ENCODE measurements at places on chromosomes 16 and 17.
A peak's percentile ranks its signal among the peaks of the same experiment; 100 is the strongest.

DNA sequence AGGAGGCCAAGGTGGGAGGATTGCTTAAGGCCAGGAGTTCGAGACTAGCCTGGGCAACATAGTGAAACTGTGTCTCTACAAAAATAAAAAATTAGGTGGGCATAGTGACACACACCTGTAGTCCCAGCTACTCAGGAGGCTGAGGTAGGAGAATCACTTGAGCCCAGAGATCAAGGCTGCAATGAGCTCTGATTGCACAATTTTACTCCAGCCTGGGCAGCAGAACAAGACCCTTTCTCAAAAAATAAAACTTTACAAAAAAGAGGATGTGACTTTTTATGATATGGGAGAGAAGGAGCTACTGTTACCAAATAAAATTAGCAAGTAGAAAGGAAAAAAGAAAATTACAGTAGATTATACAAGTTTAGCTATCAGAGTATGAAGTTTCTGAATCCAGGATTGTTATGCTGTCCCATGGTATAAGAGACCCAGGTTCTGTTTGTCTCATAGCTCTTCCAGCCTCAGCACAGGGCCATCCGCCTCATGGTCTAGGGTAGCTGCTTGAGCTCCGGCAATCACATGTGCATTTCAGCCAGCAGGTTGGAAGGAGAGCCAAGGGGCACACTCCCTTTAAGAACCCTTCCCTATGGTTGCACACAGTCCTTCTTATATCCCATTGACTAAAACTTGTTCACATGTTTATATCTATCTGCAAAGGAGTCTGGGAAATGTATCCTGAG, 13.5 kb downstream of the EEF2K start:
- no peak for DNase-seq

DNA sequence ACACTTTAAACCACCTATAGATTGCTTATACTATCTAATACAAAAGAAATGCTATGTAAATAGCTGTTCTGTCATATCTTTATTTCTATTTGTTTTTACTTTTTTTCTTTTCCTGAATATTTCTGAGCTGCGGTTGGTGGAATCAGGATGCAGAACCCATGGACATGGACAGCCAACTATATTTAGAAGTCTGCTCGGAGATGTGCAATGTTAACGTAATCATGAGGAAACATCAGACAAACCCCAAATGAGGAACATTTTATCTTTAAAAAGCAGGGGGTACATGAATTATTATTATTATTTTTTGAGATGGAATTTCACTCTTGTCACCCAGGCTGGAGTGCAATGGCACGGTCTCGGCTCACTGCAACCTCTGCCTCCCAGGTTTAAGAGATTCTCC, 31.4 kb upstream of the GHDC start:
- no peak for DNase-seq

- no peak for DNase-seq
Measured at GRCh38 chr17:61966191-61966590, 38.4 kb upstream of the INTS2 start.

DNA sequence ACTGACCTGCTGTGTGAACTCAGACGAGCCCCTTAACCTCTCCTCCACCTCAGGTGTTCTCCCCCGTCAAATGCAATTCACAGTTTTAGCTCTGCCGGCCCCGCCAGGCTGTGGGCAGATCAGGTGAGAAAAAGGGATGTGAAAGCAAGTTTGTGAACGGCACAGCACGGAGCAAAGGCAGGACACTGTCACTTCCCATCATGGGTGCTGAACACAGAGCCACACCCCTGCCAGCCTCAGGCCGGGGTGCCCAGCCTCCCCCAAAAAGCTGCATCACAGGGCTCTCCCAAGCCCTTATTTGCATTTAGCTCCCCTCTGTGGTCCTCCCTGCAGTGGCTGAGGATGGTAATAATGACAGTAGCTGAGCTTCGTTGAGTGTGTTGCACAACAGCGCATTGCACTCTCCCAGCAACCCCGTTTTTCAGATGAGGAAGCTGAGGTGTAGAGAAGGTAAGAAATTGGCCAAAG, 88.8 kb upstream of the TNRC6C start:
- no peak for DNase-seq

- no peak for DNase-seq
Measured at GRCh38 chr17:13636951-13637350, 35.2 kb upstream of the HS3ST3A1 start.

DNA sequence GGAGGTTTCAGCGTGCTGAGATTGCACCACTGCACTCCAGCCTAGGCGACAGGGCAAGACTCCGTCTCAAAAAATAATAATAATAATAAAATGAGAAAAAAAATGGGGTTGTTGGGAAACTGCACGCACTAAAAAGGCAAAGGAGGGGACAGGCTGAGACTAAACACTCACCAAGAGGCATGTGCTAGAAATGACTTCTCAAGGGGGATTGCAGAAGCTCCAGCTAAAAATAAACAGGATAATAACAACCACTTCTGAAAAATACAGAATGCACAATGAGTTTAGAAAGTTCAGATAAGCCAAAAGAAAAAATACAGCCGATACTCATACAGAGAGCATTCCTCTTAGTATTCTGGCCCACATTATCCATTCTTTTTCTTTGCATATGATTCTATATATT, 15.1 kb upstream of the TIMP2 start:
- no peak for DNase-seq

DNA sequence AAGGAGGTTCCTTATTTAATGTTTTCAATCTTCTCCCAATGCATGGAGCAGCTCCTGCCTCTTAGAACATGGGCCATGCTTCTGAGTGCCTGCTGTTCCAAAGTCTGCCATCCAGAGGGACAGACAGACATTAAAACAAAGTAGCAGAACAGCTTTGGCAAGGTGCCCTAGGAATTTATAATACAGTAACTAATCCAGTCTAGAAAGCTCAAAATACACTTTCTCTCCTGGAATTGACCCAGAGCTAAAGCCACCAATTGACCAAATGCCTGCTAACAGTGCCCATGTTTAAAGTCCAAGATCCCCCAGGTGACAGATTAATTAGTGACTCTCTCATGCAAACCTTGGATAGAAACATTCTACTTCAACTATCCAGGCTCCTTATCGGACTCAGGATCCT, 11.1 kb upstream of the CHRNE start:
- DNase-seq, result no peak

DNA sequence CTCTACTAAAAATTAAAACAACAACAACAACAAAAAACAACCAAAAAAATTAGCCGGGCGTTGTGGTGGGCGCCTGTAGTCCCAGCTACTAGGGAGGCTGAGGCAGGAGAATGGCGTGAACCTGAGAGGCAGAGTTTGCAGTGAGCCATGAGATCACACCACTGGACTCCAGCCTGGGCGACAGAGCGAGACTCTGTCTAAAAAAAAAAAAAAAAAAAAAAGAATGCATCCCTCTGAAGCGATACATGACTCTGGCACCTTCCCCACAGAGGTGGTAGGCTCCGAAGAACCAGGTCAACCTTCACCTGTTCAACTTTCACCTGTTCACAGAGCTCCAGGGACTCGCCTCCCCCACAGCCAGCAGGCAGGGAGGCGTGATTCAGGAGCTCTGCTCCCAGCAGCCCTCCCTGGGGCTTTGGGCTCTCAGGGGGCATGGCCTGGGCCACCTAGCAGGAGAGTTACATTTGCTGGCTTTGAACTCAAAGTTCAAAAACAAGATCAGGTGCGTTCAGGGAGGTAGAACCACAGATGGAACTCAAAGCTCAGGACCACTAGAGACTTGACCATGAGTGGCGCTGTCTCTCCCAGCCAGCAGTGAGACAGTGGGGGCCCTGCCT, 5.6 kb downstream of the VAC14 start:
- DNase-seq, result no peak

DNA sequence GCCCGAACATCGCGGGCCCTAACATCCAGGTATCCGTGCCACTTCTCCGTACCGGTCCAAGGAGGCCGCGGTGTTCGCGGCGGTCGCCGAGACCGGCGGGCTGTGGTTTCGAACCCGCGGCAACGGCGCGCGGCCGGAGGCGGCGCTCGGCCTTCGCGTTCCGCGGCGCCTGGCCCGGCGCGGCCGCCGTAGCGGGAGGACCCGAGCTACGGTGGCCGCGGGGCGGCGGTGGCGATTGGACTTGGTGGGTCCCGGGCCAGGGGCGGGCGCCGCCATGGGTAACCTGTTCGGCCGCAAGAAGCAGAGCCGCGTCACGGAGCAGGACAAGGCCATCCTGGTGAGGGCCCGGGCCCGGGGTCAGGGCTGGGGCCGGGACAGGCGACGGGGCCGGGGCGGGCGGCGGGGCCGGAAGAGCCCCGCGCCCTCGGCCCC, at the start of gene CHMP6:
TSS of gene CHMP6 (plus strand) at position 197 of the 432 bp plus-strand sequence. CDS start at position 275, 78 bp downstream.
- peak; percentile 48 for DNase-seq

- no peak for DNase-seq
Measured at GRCh38 chr17:4945176-4945943, 3.0 kb downstream of the PFN1 start.

- DNase-seq, result no peak
Measured at GRCh38 chr16:71552698-71553503, 24.0 kb downstream of the TAT start.

DNA sequence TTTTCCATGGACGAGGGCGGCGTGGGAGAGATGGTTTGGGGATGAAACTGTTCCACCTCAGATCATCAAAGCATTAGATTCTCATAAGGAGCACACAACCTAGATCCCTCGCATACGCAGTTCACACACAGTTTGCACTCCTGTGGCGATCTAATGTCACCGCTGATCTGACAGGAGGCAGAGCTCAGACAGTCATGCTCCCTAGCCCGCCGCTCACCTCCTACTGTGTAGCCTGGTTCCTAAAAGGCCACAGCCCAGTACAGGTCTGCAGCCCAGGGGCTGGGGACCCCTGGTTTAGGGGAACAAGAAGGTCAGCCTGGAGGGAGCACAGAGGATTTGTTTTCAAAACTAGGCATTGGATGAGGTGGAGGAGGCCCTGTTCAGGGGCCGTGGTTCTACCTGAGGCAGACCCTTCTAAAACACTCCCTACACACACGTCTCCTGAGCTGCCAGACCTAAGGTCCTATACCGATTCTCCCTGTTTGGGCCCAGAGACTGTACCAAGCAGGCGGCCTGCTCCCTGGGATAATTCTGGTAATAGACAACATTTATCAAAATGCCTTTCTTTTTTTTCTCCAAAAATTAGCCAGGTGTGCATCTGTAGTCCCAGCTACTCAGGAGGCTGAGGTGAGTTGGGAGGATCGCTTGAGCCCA, 38.6 kb downstream of the AXIN2 start:
- no peak for DNase-seq

DNA sequence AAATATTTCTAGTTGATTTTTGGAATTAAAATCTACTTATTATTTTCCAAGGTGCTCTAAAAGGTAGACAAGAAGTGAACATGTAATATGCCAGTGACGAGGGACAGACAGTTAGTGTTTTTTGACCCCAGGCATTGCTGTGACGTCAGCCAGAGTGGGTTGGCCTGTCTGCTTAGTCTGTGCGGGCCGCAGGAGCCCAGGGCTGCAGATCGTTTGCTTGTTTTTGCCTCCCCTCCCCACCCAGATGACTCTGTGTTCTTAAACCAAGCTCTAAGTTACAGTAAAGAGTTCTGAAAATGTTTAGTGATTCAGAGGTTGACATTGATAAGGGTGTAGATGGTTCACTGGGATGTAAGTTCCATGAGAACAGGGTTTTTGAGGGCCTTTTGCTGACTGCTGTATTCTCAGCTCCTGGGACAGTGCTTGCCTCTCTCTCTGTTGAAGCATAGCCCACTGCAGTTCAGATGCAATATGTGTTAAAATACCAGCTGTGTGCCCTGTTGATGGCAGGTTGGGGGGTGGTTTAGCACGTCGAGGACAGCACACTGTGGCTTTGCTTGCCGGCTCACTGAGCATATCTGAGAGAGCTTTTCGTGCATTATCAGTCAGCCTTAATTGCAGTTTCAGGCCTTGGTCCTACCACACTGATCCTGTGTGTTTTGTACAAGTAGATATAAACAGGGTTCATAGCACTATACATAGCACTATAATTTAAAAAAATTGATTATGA, 64.8 kb downstream of the SEC14L1 start:
- no peak for DNase-seq

DNA sequence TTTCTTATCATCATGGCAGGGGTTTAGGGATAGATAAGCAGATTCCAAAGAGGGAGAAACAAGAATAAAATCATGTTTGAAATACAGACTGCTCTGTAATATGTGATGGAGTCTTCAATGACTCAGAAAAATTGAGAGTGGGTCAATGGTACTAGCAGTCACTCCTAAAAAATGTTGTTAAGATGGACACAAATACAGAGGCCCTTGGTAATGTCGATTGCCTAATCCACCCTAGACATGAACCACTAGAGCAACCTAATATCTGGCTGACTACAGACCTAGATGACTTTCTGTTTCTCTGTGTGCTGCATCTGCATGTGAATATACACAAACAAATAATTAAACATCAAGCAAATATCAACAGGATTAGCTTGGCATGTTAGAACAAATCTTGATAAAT, 135.8 kb downstream of the CDH8 start:
- no peak for DNase-seq

- no peak for DNase-seq
Measured at GRCh38 chr17:81700353-81701287, 2.5 kb upstream of the MRPL12 start.

GRCh38 chr16:88805340-88805715, 1.7 kb downstream of the CDT1 start:
- no peak for DNase-seq

DNA sequence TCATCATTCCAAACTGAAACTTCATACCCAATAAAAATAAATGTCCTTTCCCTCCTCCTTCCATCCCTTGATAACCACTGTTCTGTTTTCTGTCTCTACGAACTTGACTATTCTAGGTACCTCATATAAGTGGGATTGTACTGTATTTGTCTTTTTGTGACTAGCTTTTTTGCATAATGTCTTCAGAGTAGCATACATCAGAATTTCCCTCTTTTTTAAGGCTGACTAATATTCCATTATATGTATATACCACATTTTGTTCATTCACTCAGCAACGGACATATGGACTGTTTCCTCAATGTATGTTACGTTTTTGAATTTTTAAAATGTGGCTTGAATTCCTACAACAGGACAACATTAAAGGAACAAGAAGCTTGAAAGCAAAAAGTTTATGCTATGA, 1.5 kb upstream of the NUFIP2 start:
- no peak for DNase-seq

DNA sequence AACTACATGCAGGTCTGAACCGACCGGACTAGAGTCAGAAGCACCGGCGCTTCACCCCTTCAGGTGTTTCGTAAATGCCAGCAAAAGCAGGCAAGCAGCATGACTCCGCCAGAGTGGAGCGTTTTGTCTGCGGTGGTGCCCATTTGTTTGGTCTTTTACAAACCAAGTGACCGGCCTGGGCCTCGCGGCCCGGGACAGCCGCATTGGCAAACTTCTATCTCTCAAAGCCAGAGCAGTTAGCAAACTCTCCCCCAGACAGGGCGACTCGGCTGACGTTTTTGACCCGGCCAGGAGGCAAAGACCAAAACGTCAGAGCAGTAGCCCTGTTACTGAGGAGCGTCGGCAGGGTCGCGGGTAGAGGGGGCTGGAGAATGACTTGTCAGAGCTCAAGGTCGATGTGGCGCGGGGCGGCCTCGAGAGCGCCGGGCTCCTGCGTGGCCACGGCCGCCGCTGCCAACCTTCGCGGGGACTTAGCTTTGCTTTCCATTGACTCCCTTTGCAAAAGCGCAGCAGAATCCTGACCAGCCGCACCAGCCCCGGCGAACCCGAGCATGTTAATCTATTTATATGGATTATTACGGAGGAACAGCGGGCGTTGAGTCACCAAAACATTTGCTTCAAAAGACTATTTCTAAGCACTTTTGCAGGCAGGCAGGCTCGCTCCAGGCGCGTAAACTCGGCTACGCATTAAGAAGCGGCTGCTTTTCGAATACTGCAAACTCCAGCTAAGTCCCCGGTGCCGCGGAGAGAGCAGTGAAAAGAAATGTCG, 763 bp upstream of the SOX9 start:
- DNase-seq, result no peak
